ENCODE measurements at places on chromosomes 16 and 17.

DNA sequence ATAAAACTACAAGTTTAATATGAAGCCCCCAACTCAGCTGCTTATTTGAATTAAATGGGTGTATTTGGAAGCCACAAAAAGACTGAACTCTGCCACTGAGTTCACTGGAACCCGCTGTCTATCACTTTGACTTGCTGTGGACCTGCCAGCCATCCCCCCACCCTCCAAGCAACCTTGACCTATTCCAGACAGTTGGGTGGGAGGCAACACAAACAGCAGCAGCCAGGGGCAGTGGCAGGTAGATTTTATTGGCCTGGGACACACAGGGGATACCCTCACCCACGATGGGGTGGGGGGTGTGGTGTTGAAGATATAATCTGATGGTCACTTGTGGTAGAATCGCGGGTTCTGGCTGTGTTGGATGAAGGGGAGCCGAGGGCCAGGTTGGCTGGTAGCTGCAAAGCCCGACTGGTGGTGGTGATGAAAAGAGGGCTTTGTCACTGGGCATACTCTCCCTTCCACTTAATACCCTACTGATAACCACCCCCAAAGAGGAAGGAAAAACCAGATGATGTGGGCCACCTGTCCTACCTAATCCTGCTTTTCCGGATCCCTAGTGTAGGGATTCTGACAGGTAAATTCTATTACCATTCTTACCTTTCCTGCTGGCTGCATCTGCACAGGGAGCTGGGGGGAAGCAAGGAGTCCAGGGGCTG lies 2.6 kb downstream of the GPS2 start:
- no peak for ATAC-seq

GRCh38 chr17:51778842-51779241 lies 379.7 kb downstream of the CA10 start:
- ATAC-seq: no peak

DNA sequence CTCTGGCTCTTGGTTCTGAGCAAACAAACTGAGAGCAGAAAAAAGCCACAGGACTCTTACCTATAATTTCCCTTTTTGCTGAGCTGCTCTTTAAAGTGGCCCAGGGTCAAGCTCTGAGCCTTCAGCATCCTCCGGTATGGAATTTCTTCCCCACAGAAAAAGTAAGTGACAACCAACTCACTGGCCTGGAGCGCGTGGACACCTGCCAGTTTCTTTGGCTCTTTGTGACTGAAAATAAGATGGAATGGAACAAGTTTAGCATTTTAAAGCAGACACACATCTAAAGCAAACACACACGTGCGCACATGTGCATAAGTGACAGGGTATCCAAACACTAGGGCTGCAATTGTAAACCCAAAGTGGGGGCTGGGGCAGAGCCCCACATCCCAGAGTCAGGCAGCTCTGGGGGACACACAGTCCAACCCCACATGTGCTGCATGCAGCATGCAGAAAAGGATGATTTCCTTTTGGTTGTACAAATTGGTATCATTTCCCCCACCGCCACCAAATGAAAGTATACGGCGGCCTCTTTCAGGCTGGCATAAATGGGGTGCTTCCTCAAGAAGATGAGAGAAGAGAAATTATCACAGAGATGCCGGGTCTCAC lies 27.5 kb downstream of the AXIN2 start:
- no peak for ATAC-seq

GRCh38 chr17:67773246-67773645 lies 52.1 kb upstream of the BPTF start:
- ATAC-seq: no peak

DNA sequence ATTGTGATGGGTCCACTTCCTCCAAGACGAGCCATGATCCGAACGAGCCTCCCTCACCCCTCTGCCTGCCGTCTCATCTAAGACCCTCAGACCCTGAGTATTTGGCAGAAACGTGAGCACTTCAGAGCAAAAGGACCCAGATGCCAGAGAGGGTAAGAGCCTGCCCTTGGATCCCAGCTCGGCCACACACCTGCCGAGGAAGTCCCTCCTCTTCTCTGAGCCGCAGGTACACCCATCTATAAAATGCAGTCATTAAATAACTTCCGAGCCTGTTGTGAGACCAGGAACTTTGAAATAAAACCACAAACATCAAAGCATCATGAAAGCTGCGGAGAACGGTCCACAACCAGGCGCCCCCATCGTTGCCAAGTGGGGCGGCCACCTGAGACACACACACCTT lies 64.8 kb upstream of the DOC2B start:
- ATAC-seq: no peak

- no peak for ATAC-seq
Observed at GRCh38 chr16:51971184-51971583, 575.8 kb downstream of the TOX3 start.

- peak; percentile 97 for ATAC-seq
Observed at GRCh38 chr16:78742501-78743283, 643.2 kb downstream of the WWOX start.

DNA sequence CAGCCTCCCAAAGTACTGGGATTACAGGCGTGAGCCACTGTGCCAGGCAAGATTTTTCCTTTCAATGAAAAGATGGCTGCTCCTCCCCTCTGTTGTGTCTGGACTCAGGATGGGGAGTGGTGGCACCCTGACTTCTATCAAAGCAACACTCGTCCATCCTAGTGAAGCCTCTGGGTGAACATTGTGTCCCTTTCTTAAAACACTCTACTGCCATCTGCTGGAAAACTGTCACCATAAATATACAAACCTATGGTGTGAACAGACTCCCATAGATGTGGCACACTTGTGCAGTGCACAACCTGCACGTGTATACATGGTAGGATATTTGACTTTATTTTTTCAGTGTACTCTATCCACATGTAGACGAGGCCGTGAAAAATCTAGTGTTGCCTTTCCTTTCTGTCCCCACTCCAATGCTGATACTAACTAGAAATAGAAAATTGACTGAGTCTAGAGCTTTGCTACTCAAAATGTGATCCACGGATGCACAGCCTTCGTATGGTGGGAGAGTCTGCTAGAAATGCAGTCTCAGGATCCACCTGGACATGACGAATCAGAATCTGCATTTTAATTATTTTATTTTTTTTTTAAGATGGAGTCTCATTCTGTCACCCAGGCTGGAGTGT lies 55.9 kb upstream of the PLCG2 start:
- ATAC-seq: peak; percentile 76

- ATAC-seq: no peak
Observed at GRCh38 chr16:85652431-85653221, 36.1 kb downstream of the GINS2 start.

DNA sequence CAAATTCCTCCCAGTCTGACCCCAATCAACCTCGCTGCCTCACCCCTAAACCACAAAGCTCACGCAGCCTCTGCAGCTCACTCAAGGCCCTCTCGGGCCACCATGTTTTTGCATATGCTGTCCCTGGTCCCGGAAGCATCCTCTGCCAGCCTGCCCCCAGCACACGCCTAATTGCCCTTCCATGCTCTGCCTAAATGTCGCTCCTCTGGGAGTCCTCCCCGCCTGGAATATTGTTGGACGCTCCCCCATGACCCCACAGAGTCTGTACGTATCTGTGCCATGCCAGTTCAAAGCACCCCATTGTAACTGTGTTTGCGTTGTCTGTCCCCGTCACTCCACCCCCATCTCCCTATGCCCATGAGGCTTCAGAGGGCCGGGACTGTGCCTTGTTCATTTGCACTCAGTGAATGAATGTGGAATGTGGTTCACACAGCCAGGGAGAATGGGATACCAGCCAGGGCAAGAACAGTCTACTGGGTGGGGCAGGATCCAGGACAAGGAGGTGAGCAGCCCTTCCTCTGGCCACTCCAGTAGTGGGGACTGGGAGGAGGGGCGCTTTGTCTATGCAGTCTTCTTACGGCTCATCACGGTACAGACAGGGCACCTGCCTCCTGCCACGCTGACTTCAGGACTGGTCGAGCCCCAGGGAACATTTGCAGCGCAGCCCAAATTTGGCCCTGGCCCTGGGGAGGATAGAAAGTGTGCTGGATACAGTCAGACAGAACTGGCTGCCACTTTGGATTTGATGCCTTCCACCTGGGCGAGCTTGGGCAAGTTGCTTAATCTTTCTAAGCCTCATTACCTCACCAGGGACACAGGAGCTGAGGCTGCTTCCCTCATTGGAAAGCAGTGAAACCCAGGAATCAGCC lies 48.5 kb downstream of the NOS2 start:
- ATAC-seq: no peak

GRCh38 chr17:69012895-69013805 lies 47.6 kb downstream of the ABCA9 start:
- ATAC-seq: no peak

GRCh38 chr17:16297367-16298139 lies 55.7 kb downstream of the CENPV start:
- ATAC-seq: no peak

GRCh38 chr17:70049801-70050591 lies 25.0 kb upstream of the KCNJ16 start:
- ATAC-seq: no peak

GRCh38 chr16:66603537-66604375 lies 748 bp upstream of the CMTM3 start:
- ATAC-seq: peak; percentile 70

DNA sequence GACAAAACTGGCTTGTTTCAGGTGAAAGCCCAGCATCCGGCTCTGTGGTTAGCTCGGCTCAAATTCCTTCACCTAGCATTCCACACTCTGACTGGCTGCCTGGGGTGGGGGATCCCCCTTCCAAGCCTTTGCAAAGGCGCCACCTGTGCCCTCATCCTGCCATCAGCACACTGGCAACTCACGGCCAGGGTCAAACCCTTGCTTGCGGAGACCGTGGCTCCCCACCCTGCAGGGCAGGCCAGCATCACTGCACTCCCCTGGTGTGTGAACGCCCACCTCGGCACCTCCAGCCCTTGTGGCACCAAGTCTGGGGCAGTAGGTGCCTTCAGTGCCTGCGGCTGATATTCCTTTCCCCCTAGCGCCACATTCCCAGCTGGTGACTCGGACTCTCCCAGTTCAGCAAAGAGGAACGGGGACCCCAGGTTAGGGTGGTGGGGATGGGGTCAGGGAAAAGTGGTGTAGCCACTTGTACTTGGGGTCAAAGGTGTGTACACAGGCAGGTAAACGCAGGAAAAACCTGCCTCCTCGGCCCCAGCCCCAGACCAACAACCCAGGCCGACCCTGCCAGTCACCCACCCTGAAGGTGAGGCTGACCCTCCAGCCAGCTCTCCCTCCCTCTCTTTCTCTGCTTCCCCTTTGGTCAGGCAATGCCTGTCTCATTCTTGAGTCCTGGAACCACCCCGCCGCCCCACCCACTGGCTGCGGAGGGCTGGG lies 1.1 kb downstream of the FLII start:
- peak; percentile 11 for ATAC-seq

GRCh38 chr16:47872225-47872624 lies 283.6 kb downstream of the ABCC12 start:
- ATAC-seq: no peak

DNA sequence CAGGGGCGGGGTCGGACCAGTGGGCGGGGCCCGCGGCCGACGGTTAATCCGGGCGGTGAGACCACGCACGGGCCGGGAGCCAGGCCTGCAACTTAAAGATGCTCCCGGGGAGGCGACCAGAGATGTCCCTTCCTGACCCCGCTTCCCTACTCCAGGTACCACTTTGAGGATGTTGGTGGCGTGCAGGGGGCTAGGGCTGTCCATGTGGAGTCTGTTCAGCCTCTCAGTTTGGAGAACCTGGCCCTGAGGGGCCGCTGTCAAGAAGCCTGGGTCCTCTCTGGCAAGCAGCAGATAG lies 580 bp downstream of the RANGRF start:
- ATAC-seq: no peak

DNA sequence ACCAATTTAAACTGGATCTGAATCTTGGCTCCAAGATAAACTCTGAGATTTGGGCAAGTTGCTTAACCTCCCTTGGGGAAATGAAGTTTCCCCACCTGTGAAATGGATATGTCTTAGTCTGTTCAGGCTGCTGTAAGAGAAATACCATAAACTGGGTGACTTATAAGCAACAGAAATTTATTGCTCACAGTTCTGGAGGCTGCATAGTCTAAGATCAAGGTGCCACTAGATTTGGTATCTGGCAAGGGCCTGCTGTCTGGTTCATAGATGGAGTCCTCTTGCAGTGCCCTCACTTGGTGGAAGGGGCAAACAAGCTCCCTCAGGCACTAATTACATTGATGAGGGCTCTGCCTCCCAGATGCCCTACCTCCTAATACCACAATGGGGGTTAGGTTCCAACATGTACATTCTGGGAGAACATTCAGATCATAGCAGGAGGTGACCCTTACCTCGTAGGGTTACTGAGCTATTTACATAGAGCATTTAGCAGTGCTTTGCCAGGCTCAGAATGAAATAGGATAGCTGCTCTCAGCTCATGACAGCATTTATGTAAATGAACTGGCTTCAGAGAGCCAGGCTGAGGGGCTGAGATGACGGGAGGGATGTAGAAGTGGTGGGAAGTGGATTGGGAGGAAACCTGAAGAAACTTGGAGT lies 83.9 kb downstream of the SPECC1 start:
- no peak for ATAC-seq

DNA sequence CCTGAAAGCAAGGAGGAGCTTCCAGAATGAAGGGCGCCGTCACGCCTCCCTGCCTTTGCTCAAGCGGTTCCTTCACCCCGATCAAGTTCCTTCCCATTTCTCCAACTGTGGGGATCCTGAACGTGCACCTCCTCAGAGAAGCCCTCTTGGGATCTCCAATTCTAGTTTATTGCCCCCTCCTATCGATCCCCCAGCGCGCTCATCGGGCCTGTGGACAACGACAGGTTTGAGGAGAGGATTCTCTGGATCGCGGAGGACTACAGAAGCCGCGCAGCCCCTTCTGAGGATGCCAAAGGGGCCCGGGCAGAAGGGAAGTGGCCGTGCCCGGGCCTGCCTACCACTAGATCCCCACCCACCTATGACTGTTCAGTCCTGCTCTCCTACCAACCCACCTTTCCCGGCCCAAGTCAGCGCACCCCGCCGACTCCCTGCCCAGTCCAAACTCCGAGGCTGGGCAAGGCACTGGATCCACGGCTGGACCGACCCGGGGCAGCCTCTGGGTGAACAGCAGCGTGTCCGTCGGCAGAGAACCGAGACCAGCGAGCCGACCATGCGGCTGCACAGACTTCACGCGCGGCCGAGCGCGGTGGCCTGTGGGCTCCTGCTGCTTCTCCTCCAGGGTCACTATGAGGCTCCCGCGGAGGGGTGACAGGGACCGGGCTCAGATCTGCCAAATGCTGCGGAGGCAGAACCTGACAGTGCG lies 12.8 kb upstream of the CES3 start:
- peak; percentile 14 for ATAC-seq

GRCh38 chr17:43359469-43360110 lies 39.2 kb upstream of the ARL4D start:
- no peak for ATAC-seq

DNA sequence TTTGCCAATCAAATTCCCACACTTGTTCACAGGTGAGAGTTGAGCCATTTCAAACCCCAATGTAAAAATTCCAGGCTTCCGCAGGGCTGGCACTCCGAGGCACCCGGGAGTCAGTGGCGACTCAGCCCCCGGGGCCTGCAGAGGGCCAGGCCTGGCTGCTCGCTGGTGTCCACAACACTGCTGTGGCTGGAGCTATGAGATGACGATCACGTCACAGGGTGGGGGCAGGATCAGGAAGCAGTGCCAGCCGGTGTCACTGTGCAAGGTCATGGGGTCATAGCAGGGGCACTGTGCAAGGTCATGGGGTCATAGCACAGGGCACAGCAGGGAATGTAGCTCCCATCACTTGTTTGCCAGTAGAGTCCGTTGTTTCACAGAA lies 7.8 kb downstream of the VPS4A start:
- ATAC-seq: no peak

GRCh38 chr16:5603836-5604235 lies 506.2 kb upstream of the EEF2KMT start:
- ATAC-seq: no peak

- ATAC-seq: no peak
Observed at GRCh38 chr17:7633093-7633492, 3.2 kb downstream of the SHBG start.

Measured in activated T-helper 17 cell treated with anti-CD3 and anti-CD28 coated beads, Interleukin-2, amount 50 U/mL, for 72 hours (primary cell).